Effector memory CD8-positive, alpha-beta T cell (primary cell): ENCODE measurements at places on chromosomes 1 and 21.

- DNase-seq: no peak
These were observed 760 bp upstream of the TINAGL1 start for GRCh38 chr1:31575369-31576140.

GRCh38 chr1:9670085-9670484 is 18.6 kb downstream of the PIK3CD start:
- no peak for DNase-seq

- no peak for DNase-seq
These were observed 70.9 kb upstream of the EDEM3 start for GRCh38 chr1:184825571-184825970.

- DNase-seq: peak; percentile 40
These were observed 5.8 kb upstream of the CHI3L2 start for GRCh38 chr1:111221633-111222291.

GRCh38 chr1:43314233-43314632 is 13.5 kb downstream of the TIE1 start:
- DNase-seq: no peak
